ENCODE measurements at places on chromosomes 13 and 19.

DNA sequence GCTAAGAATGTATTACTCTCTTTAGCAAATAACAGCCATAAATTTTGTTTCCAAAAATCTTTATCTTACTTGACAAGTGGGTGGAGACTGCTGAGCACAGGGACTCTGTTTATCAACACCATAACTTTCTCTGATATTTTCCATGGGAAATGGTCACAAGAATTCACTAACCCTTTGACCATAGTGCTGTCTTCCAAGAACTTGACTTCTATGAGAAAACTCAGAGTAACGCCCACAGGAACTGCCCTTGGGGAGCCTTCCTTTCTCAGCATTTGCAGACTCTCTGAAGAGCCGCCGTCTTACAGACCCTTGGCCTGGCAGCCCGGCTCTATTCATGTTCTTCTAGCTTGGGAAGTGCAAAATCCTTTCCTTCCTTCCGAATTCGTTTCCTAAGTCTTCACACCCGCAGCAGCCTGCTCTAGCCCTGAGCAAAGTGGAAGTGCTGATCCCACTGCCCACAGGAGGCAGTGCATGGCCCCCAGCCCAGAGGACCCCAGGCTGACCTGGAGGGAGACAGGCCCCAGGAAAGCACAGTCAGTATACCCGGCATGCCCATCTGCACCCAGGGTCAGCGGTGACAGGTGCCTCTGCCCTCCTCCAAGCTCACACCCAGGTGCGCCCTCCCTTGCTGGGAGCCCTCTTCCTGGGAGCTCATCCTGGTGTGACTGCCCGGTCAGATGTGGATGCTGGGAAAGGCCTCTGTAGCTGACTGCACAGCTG, 10.2 kb downstream of the GAS6 start:
- DNase-seq, result peak; percentile 63

DNA sequence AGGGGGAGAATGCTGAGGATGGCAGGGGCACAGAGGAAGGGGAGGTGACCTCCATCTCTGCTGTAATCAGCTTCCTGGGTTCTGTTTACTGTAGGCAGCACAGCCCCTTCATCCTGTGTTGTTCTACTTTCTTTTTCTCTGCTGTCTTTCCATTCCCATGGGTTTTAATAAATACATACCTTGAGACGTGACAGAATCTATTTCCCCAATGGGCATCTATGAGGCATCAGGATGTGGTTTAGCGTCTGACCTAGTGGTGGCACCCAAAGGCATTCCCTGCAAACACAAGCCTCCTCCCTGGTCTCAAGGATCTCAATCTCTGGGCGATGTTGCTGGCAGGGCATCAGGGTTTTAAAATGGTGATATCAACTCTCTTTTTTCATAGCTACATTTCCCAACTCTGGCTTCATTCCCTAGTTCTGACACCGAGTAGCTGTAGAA, 60.8 kb downstream of the ALOX5AP start:
- DNase-seq, result peak; percentile 62

DNA sequence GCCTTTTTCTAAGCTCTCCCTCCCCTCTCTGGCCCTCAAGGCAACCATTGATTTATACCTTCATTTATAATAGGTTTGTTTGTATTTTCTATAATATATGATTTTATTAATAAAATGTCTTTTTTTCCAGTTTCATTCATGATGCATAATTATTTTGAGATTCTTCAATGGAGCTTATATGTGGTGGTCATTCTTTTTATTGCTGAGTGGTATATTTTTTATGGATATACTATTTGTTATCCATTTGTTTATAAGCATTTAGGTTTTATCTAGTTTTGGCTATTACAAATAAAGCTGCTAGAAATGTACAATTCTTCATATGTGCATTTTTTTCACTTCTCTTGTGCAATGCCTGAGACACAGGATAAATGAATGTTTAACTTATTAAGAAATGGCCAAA, 10.8 kb downstream of the ZNF211 start:
- DNase-seq, result no peak

- DNase-seq, result peak; percentile 42
These were observed 24.7 kb downstream of the URI1 start for GRCh38 chr19:29966588-29967249.

GRCh38 chr19:36482876-36483275, 6.5 kb downstream of the ZNF566 start:
- DNase-seq, result no peak

GRCh38 chr19:928471-929202, 2.8 kb downstream of the ARID3A start:
- no peak for DNase-seq

DNA sequence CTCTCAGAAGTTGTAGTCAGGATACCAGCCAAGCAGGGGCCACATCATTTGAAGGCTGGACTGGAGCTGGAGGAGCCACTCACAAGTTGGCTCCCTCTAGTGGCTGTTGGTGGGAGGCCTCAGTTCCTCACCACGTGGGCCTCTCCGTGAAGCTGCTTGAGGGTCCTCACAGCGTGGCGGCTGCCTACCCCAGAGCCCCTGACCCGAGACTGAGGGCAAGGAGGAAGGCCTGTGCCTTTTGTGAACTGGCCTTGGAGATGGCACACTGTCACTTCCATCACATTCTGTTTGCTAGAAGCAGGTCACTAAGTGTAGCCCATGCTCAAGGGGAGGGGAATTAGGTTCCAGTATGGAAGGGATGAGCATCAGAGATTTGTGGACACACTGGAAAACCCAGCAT, 14.6 kb downstream of the GNA11 start:
- peak; percentile 65 for DNase-seq

DNA sequence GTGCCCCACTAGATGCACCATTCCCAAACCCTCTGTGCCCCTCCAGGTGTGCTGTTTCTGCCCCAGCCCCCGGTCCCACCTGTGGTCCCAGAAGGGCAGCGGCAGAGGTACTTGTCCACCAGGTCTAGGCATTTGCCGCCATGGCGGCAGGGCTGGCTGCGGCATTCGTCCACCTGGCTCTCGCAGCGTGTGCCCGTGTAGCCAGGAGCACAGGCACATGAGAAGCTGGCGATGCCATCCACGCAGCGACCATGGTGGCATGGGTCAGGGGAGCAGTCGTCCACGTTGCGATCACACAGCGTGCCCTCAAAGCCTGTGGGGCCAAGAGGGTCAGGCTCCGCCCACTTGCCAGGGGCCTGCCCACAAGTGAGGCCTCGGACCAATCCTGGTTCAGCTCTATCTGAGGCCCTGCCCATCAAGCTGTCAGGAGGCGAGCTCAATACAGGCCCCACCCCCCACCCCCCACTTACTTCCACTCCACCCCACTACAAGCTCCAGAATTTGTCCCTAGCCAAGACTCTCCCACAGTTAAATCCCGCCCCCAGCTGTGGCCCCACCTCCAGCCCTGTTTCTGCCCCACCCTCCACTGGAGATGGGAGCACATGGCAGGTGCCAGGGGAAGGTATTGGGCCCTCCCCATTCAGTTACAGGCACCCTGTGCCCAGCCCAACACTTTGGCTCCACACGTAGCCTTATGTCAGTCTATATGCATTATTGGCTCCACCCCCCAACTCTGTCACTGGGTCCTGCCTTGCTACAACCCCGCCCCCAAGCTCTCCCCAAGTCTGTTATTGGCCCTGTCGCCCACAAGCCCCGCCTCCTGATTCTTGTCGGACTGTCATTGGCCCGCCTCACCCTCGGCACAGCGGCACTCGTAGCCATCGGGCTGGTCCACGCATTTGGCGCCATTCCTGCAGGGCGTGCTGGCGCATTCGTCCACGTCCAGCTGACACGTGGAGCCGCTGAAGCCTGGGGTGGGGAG, 13.5 kb downstream of the NOTCH3 start:
- DNase-seq, result peak; percentile 54

- no peak for DNase-seq
These were observed 177.8 kb downstream of the PAN3 start for GRCh38 chr13:28316129-28316528.

DNA sequence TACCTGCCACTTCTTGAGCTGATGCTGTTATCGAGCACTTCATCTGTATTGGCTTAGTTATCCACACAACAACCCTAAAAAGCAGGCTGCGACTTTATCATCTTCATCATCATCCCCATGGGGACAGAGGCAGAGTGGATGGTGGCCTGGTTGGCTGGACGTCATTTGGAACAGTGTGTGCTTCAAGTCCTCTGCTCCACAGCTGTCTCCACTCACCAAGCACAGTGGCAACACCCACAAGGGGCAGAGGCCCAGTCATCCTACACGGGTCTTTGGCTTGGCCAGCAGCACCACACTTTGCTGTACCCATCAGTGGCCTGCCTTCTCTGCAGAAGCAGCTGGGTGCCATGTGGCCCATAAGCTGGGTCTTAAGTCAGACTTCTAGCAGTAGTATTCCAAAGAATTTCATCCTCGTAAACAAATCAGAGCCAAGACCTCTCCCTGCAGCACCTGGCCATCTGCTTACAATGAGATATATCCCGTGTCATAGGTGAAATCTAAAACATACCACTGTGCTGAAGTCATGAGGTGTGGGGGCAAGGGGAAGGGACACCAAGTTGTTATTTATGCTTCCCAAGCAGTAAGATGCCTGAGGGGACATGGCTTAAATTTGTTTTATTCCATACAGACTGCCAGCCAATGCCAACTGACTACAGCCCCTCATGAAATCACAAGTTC, 47.9 kb upstream of the EPHX3 start:
- peak; percentile 34 for DNase-seq

DNA sequence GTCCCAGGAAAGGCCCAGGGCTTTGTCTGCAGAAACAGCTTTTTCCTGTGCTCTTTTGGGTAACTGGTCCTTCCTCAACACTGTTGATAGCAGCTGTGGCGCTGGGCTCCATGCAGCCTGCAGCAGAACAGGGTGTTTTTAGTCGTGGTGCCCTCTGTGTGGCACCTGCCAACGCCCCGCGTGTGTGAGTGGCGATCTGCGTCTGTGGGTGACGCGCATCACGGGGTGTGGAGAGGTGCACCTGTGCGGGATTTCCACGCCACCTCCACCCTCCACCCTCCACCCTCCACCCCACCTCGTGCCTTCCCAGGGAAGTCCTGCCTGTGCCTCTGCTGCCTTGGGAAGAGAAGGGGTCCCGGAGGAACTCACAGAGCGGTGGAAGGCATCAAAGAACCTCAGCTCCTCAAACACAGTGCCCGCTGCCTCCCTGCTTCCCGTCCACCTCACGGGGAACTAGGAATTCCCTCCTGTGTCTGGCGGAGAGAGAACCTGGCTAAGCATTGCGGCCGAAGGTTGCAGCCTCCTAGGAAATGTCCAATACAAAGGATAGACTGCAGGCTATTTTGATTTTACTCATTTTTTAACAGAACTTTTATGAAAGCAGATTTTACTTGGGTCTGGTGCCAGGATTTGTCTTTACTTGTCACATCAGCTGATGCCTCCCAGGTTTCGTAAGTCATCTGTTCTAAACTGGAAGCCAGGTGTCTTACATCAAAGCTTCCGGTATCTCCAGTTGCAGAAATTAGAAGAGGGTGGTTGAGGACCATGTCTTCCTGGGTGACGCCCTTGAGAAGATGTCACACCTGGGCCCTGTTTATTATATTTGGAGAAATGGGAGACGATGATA, 84.0 kb downstream of the ATP11A start:
- no peak for DNase-seq

DNA sequence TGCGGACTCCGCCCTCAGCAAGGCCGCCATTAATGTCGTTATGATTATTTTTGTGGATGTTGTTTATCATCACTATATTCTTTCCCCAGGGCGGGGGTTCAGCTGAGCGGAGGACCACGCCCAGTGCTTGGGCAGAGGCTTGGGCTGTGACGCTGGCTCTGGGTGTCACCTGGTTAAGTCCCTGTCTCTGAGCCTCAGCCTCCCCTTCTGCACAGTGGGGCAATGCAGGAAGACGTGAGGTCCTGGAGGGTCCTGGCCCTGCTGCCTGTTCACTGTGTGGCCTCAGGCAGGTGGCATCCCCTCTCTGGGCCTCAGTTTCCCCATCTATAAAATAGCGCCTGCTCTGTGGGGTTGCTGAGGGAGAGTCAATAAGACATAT, 32.5 kb downstream of the NFIC start:
- DNase-seq, result no peak

GRCh38 chr19:45834970-45835369, 19.9 kb upstream of the RSPH6A start:
- DNase-seq, result no peak

- DNase-seq, result peak; percentile 74
These were observed 29.1 kb downstream of the SHISA2 start for GRCh38 chr13:26022538-26023292.

DNA sequence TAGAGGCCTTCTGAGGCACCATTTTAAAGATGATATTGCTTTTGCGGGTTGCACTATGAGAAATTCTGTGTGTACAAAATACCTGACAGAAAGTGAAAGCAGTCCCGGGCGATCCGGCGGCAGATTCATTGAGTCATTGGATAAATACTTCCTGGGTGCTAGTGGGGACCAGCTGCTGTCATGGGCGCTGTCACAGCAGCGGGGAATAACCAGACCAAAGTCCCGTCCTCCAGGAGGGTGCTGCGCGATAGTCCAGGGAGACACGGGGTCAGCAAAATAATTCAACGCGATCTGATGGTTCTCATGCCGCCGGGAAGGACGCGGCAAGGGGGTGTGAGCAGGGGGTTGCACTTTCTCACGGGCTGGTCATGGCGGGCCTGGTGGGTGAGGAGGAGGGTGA, 13.5 kb downstream of the ZFR2 start:
- no peak for DNase-seq

Data from cardiac fibroblast (primary cell).